ENCODE measurements at places on chromosomes 13 and 19.

DNA sequence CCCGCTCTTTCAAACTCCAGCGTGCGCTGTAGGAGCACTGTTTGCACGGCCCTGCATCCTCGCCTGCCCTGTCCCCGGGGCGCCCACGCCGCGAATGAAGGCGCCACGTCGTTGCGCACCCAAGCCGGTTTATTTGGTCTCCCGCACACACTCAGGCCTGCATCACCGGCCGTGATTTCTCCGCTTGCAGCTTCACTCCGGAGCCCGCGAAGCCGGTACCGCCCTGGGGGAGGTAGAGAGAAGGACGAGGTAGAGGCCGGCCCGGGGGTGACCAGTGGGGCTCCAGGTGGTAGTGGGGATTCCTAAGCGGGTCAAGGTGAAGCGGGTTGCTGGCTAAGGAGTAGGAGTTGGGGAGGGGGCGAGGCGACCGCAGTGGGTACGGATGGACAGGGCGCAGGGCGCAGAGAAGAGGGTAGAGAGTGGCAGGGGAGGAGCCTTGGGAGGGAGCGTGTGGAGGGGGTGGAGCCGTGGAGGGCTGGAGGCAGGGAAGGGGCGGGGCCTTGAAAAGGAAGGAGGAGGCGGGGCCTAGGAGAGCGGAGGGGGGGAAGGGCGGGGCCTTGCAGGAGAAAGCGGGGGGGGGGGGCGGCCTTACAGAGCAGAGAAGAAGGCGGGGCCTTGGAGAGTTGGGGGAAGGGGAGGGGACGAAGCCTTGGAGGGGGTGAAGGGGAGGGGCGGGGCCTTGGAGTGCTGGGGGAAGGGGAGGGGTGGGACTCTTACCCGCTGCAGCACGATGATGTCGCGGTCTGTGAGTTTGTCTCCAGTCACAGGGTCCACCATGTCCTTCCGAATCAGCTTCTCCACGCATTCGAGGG, 24.6 kb downstream of the NOSIP start:
- no peak for DNase-seq

DNA sequence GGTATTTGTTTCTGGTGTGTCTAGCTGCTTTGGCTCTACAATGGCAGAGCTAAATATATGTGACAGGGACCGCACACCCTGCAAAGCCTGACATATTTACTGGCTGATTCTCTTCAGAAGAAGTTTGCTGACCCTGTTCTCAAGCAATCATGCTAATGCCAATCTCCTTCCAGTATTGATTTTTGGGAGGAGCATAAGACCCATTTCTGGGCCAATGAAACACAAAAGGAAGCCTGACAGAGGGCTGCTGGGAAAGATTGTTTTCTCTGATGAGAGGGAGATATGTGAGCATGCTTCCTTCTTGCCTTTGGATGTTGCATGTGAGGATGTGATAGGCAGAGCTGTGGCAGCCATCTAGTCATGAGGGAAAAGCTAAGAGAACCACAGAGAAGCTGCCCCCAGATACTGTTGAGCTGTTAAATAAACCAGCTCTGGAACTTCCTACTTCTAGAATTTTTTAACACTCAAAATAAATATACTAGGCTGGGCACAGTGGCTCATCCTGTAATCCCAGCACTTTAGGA, 31.4 kb upstream of the TPTE2 start:
- DNase-seq: no peak

- DNase-seq: no peak
These were observed 13.2 kb downstream of the NUCB1 start for GRCh38 chr19:48913114-48913889.

GRCh38 chr13:48233889-48234488, 983 bp downstream of the ITM2B start:
- DNase-seq: no peak

DNA sequence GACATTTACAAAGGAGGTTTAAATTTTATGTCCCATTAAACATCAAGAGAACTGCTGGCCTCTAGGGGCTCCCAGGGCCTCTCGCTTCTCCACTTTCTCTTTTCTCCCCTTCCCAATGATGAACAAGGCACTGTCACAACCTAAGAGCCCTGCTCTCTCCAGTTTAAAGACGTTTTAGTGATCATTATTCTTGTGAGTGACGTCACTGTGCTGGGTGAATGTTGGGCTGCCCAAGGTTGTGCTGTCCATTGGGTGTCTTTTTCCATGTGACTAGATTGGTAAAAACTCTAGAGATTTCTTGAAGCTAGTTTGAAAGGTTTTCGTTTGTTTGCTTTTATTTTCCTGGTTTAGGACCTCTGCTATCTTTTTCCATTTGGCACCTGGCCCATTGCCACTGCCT, 602.6 kb downstream of the PCDH9 start:
- no peak for DNase-seq

DNA sequence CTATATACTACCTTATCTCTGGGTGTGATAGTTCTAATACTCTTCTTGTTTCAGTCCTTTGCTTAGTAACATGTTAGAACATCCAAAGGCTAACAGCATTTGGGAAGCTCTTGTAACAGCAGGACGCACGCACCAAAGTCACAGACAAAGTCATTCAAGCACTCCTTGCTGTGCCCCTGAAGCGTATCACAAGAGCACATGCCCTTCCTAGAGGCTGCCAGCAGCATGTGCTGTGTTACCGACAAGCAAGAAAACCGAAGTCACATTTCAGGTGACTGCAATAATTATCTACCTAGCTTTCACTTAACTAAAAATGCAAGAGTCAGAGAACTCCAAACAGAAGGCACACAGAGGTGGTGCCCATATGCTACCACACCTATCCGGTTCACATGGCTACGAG, 194.1 kb downstream of the KLF12 start:
- no peak for DNase-seq
